Activated CD4-positive, alpha-beta T cell treated with anti-CD3 and anti-CD28 coated beads for 1 hour (primary cell): ENCODE measurements at places on chromosomes 16 and 17.

GRCh38 chr16:53502331-53503269 is at the start of gene AKTIP:
Gene AKTIP, minus strand, starts transcription at chr16:53503209. Its CDS starts 2,950 bp downstream, at chr16:53500259.
- DNase-seq, result peak; percentile 15

- no peak for DNase-seq
These were observed 35.7 kb downstream of the KANSL1 start for GRCh38 chr17:46157443-46158062.

- no peak for DNase-seq
These were observed 1726.8 kb downstream of the TP53TG3F start for GRCh38 chr16:35186045-35186759.

- no peak for DNase-seq
These were observed 30.8 kb downstream of the BEAN1 start for GRCh38 chr16:66457888-66458287.

DNA sequence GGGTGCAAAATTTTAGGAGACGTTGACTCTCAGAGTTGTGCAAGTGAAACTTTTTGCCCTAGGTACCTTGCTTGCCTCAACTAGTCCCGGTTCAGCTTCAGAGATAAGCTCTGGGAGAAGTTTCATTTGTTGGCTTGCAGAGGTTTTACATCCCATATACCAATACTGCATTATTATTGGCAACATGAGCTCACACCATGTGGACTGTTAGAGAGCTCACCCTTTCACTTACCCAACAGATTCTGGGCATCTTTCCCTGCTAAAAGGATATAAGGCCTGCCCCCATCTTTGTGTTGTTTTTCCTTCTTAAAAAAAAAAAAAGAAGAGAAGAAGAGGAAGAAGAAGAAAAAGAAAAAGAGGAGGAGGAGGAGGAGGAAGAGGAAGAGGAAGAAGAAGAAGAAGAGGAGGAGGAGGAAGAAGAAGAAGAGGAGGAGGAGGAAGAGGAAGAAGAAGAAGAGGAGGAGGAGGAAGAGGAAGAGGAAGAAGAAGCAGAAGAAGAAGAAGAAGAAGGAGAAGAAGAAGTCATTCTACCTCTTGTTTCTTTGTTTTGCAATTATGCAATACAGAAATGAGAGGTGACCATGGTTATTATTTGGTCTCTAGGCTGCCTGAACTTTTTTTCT is 292.6 kb upstream of the IRX3 start:
- no peak for DNase-seq

DNA sequence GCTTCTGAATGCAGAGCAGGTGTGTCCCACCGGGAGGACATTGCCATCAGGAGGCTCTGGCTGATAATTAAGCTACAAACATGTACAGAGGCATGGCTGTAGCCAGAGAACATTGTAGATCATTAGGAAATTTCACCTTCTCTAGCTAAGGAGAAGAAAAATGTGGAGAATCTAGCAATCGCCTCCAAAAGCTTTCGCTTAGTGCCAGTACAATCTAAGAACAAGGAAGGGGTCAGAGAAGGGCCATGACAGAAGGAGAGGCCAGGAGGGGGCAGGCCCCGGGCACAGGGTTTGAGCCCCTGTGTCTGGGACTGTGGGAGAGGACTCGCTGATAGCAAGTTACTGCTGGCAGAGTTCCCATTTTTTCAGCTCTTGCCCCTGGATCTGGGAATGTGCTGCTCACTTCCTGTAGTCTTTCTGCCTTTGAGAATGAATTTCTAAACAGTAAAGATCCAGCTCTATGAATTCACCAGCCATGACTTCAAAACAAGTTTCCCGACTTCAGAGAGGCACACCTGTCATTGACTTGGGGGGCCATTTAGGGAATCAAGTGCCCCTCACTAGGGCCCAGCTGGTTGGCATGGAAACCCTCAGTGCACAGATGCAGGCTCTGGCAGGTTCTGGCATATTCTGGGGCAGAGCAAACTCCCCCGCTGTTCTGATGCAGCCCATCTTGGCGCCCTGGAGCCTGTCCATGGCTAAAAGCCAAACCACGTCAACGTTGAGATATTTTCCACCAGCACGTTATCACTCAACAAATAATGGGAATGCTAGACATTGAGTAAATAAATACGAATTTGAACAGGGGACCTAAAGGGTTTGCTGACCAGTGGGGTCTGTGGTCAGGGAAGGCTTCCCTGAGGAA is 59.5 kb upstream of the CACNG4 start:
- no peak for DNase-seq

DNA sequence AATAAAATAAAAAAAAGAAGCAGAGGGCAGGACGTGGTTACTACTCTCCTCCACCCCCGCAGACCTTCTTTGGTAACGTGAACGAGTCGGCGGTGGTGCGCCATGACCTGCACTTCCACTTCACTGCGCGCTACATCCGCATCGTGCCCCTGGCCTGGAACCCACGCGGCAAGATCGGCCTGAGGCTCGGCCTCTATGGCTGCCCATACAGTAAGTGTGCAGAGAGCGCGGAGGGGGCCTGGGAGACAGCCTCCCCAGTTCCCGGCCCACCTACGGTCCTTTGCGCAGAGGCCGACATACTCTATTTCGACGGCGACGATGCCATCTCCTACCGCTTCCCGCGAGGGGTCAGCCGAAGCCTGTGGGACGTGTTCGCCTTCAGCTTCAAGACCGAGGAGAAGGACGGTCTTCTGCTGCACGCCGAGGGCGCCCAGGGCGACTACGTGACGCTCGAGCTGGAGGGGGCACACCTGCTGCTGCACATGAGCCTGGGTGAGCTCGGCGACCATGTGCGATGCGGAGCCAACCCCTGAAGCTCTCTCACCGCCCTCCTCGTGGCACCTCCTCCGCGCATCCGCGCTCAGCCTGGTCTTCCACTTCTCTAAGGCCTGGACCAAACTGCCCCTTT is 2.7 kb downstream of the CNTNAP1 start:
- DNase-seq, result no peak

DNA sequence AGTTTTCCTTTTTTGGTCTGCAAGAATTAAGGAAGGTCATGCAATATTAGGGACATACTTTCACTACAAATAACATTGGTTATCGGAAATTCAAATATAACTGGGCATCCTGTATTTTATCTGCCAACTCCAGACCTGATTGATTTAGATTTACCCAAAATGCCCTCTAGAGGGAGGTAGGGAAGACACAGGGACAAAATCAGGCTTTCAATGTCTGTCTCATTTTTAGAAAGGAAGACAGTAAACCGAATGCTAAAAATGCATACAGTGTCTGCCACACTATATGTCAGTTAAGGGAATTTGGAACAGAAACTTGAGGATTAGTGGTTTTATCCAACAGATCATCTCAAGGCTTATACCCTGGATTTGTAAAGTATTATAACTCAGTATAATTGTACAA is 161.7 kb upstream of the SOX9 start:
- no peak for DNase-seq

DNA sequence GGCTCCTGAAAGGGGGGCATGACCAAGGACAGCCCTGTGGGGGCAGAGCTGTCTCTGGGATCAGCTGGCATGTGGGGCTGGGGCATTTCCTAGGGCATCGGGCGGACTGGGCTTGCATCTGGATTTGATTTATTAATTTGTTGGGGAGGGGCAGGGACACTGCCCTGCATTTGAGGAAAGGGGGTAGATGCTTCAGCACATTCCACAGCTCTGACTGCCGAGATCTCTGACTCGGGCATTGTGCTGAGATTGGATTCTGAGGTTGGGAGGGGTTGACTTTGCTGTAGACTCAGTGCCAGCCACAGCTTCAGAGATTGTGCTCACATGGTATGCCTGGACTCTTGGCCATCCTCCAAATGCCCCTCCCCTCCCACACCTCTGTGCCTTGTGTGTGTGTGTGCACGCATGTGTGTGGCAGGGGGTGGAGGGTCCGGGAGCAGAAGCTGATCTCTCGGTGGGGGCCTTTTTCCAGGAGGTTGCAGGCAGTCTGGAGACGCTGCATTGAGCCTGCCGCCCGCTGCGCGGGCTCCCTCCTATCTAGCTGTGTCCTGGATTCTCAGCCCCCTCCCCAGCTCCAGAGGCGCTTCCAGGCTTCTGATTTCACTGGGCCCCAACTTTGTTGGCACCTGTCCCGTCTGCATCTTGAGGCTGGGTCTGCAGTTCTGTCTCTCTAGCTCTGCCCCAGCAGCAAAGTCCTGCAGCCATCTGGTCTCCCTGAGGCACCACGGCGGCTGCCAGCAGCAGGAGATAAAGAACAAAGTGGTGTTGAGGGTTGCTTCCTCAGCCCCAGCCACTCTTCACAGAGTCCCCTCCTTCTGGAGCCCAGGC is 14.9 kb downstream of the IGFBP4 start:
- DNase-seq, result no peak

GRCh38 chr17:57370619-57371018 is 114.3 kb downstream of the MSI2 start:
- DNase-seq, result no peak

GRCh38 chr17:59832883-59833379 is 59.8 kb downstream of the TUBD1 start:
- no peak for DNase-seq

GRCh38 chr16:64621616-64622015 is 500.2 kb downstream of the CDH11 start:
- no peak for DNase-seq

- DNase-seq, result no peak
These were observed at the start of gene SMTNL2 for GRCh38 chr17:4584101-4584916. Gene SMTNL2, plus strand, starts transcription at chr17:4584529. Its CDS starts 77 bp downstream, at chr17:4584606.

GRCh38 chr17:42389135-42389417 is 834 bp upstream of the STAT3 start:
- DNase-seq, result no peak

GRCh38 chr16:12425134-12425941 is 378.3 kb downstream of the CPPED1 start:
- DNase-seq, result no peak

- no peak for DNase-seq
These were observed 17.6 kb downstream of the TRPV3 start for GRCh38 chr17:3539881-3540540.

- no peak for DNase-seq
These were observed 14.4 kb upstream of the CD300E start for GRCh38 chr17:74637926-74638325.

DNA sequence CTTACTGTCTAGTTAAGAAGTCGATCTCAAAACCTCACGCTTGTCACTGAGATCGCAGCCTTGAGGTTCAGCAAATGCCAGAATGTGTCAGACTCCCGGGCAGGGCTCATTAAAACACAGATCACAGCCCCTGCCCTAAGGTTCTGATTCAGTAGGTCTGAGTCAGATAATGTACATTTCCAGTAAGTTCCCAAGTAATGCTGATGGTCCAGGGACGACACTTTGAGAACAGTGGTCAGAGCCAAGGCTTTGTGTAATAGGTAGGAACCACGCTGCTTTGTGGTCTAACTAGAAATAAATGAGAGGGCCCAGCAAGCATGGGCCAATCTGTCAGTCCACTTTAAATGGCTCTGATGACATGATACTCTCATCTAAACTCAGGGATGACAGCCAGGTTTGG is 228.6 kb downstream of the ZFHX3 start:
- no peak for DNase-seq

DNA sequence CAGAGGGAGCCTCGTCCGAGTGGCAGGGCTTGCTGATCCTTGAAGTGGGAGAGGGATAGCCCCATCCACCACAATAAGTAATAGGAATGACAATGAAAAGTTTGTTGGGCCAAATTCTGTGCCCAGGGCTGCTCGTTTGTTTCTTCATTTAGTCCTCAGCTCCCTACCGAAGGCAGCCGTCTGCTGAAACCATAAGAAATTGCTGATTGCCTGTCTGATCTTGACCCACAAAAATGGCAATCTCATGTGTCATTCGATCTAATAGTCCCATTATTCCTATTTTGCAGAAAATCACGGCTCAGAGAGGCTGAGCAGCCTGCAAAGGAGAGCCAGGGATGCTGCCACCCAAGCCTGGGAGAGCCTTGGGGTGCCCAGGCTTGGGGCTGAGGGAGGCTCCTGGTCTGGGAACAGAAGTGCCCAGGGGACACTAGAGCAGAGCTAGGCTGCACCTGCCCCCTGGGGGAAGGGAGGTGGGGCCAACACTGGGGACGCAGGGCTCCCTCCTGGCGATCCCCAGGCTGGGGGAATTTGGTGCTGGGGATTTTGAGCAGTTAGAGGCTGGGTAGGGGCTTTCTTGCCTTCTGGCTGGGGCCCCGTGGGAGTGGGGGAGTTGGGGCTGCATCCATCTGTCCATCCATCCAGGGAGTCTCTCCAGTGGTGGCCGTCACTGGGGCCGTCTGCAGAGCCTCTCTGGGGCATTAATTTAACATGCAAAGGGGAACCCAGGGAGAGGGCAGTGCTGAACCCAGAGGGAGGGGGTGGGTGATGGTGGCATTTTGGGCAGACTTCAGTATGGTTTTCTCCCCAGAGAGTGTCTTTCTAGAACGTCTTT is 53.5 kb downstream of the SOCS1 start:
- DNase-seq, result no peak

GRCh38 chr16:86170720-86171119 is 271.8 kb downstream of the IRF8 start:
- no peak for DNase-seq

DNA sequence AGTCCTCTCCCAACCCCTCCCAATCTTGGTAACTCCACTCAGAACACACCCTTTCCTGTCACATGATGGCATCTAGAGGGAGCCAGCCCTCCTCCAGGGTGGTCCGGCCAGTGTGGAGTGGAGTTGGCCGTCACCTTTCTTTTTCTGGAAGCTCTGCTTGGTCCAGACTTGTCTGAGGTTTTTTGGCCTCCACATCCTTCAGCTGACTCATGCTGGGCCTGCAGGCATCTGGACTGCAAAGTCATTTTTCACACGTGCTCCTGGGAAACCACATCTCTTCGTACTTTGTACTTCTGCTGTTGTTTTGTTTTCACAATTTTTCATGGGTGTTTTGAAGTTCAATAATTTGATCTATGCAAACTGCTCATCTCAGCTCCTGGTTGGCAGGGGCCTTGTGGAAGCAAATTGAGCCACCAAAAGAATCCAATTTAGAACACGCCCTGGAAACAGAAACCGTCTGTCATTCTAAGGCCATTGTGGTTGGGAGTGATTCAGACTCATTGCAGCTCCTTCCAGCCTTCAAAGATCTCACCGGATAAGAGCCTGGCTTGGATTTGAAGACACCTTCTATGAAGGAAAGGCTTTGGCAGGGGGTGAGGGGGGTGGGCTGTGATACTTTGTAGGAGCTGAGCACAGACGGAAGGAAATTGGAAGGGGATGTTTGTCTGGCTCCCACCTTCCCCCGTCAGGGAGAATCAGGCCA is 42.4 kb upstream of the NF1 start:
- no peak for DNase-seq

DNA sequence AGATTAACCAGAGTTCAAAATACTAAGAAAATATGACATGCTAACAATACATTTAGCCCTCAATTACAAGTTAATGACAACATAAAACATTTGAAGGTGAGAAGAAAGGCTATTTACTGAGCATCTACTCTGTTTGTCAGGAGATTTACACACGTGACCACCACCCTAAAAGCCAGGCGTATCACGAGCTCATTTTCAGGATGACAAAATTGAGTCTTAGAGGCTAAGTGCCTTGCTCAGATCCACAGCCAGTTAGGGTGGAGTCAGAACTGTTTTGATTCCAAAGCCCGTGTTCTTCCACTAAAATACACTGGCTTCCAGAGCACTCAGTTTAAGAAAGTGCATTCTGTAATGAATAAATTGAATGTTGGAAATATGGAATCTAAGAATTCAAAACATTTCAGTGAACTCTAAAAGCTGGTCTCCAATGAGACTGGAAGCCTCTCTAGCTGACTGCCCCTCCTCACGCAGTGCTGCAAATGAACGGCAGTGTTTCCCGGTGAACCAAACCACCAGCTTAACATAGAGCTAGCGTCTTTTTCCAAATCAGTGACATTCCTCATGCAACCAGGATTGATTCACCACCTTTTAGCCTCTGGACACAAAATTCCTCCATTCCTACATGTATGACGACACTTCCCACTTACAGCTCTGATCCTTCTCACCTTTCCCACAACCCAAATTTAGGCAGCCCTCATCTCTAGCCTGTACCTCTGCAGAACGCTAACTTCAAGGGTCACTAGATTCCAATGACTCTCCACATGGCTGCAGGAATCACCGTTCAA is 5.9 kb downstream of the ZDHHC7 start:
- no peak for DNase-seq

GRCh38 chr17:19308398-19308797 is 54.1 kb downstream of the B9D1 start:
- DNase-seq, result no peak
